Hematopoietic multipotent progenitor cell (in vitro differentiated cells): ENCODE measurements at places on chromosomes 7 and 10. TPM values are rescaled to one million over a fixed set of nuclear protein-coding genes. Genes with fewer than 3 reads are reported as not detected.

SAP25 gene
- 2.2 TPM for total RNA-seq

SLC26A4 gene
- total RNA-seq: 0.27 TPM

NDUFB8 gene
- 158 TPM for total RNA-seq

WIPF3 gene
- under 0.01 TPM for total RNA-seq

SPDYE6 gene
- total RNA-seq: not detected

DLG5 gene
- 9.2 TPM for total RNA-seq

ERVW-1 gene
- total RNA-seq: under 0.01 TPM

DNA sequence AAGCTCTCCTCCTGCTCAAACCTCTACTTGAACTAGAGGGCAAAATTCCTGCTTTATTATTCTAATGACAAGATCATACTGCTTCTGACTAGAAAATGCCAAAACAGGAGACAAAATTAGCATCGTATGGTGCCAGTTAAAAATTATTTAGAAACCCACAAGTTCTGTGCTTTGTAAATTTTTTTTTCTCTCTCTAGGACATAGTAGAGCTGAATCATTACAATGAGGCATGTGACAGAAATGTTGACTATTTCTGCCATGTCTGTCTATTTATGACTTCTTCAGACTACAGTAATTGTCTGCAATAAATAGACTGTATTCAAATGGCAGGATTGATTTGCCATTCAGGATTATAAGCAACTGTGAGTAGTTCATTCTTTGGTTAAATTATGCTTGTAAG lies 335.8 kb downstream of the PRPF18 start:
- no peak for DNase-seq

GRCh38 chr10:67306588-67307205 lies 380.9 kb downstream of the LRRTM3 start:
- DNase-seq: peak; percentile 0

- no peak for DNase-seq
These were observed 251.6 kb downstream of the DIP2C start for GRCh38 chr10:437698-438490.

GRCh38 chr10:97243836-97244235 lies 48.6 kb downstream of the ARHGAP19 start:
- no peak for DNase-seq

GRCh38 chr10:59075576-59075975 lies 100.9 kb upstream of the PHYHIPL start:
- no peak for DNase-seq

- peak; percentile 50 for DNase-seq
These were observed at the start of gene ADRB1 for GRCh38 chr10:114043532-114044246. ADRB1 (plus strand) TSS chr10:114043866; CDS start chr10:114044133, 267 bp downstream.

DNA sequence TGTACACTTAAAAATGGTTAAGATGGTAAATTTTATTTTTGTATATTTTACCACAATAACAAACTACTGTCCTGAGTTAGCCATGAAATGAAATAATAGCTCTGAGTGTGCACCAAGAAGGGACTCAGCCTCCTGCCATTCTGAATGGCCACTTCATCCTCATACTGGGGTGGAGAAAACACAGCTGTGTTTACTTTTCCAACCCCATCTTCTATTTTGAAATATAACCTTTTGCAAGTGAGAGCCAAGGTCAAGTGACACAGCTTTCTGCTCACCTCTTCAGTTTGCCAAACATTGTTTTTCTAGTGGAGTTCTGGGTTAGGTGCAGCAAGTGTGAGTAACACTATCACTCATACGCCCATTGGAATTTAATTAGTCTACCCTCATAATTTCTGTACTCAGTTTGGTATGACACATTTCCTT lies 107.4 kb upstream of the GLCCI1 start:
- DNase-seq: no peak

DNA sequence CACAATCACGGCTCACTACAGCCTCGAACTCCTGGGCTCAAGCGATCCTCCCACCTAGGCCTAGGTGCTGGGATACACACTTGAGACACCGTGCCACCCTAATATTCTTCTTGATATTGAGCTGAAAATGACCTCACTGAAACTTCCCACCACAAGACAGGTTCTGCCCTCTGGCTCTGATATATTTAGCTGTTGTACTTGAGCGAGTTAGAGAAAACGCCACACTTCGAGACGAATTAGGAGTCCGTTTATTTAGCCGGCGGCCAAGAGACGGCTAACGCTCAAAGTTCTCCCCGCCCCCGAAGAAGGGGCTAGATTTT lies 17.9 kb downstream of the ZC3HAV1 start:
- no peak for DNase-seq

DNA sequence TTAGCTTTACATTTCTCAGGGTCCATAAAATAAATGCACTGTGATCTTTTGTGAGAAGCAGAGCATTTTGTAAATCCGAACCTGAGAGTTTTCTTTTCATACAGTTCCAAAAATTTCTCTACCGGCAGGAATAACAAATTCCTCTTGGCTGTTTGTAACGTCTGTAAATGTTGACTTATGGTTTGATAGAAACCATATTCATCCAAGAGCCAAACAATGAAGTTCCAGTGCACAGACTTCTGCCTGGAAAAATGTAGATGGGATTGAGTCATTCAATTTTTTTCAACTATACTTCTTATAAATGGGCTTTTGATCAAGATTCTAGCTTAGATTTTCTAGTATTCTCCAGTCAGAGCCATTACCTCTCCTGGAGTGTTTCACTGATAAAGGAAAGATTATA lies 530.6 kb downstream of the TFEC start:
- no peak for DNase-seq

GRCh38 chr7:34131371-34131770 lies 226.0 kb downstream of the BMPER start:
- DNase-seq: no peak

- DNase-seq: no peak
These were observed 12.7 kb upstream of the LARP4B start for GRCh38 chr10:944034-944831.

DNA sequence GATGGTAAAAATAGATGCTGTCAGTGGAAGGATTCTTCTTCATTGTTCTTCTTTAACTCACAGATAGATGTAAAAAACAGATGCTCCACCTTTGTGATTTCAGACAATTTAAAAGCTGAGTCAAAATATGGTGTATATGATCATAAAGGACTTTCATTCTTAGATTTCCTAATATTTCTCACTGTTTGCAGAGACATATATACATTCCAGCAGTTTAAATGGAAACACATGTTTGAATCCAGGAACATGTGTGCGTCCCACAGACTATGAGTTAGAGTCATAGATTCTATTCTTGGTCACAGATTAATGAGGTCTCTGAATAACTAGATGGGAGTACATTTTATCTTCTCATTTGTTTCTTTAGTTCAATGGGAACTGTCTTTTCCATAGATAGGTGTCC lies 109.6 kb downstream of the BICC1 start:
- DNase-seq: no peak

DNA sequence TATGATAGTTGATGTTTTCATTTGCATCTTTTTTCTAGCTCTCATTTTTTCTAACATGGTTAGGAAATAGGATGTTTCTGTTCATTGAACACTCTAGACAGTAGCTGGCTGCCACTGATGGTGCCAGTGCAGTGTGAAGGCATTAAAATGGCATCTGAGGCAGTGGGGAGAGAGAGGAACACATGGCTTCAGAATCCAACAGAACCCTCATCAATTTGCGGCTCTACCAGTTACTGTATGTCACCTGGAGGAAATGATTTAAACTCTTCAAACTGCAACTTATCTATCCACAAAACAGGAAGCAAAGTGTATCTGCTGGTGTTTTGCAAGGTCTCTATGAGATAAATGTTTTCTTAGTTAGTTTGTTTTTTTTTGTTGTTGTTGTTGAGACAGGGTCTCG lies 305.2 kb upstream of the PRKCQ start:
- peak; percentile 1 for DNase-seq
